Right cardiac atrium (tissue), 5 donors: ENCODE measurements at places on chromosomes 7 and 10. TPM values are rescaled to one million over a fixed set of nuclear protein-coding genes. Genes with fewer than 3 reads are reported as not detected.

HOXA5 gene
- polyA plus RNA-seq = 0.43 TPM

C7orf25 gene
- polyA plus RNA-seq = 6.1 TPM

LGI1 gene
- 0.68 TPM for polyA plus RNA-seq

STEAP4 gene
- polyA plus RNA-seq = 10.6 TPM

SFTPA2 gene
- polyA plus RNA-seq = not detected

CYP2C19 gene
- 0.05 TPM for polyA plus RNA-seq

OR9A2 gene
- not detected for polyA plus RNA-seq

VIPR2 gene
- polyA plus RNA-seq = 7.3 TPM

NPFFR1 gene
- 0.02 TPM for polyA plus RNA-seq

NAT16 gene
- polyA plus RNA-seq = not detected

KIAA1217 gene
- polyA plus RNA-seq = 14.6 TPM

PDK4 gene
- 133 TPM for polyA plus RNA-seq

SLC13A1 gene
- polyA plus RNA-seq = not detected

C10orf71 gene
- 27.8 TPM for polyA plus RNA-seq

SPDYE2B gene
- not detected for polyA plus RNA-seq

STOX1 gene
- polyA plus RNA-seq = 0.25 TPM

EBLN1 gene
- polyA plus RNA-seq = not detected

BRAF gene
- polyA plus RNA-seq = 8.4 TPM

KEL gene
- 0.29 TPM for polyA plus RNA-seq

ARHGAP22 gene
- polyA plus RNA-seq = 1.4 TPM

PHKG1 gene
- 24.5 TPM for polyA plus RNA-seq

STEAP2 gene
- 16.7 TPM for polyA plus RNA-seq

NYAP1 gene
- 0.79 TPM for polyA plus RNA-seq

CYP2E1 gene
- 0.36 TPM for polyA plus RNA-seq

CDK5 gene
- 6.5 TPM for polyA plus RNA-seq

IL15RA gene
- 13.9 TPM for polyA plus RNA-seq

C10orf95 gene
- 0.09 TPM for polyA plus RNA-seq

COL1A2 gene
- polyA plus RNA-seq = 115 TPM

CRYGN gene
- polyA plus RNA-seq = 0.07 TPM

STN1 gene
- 26.8 TPM for polyA plus RNA-seq

RASA4B gene
- polyA plus RNA-seq = 5.8 TPM

MOSPD3 gene
- polyA plus RNA-seq = 13.8 TPM

MALSU1 gene
- 68.4 TPM for polyA plus RNA-seq

MRM2 gene
- 21.4 TPM for polyA plus RNA-seq

ANKRD61 gene
- 0.11 TPM for polyA plus RNA-seq

LBX1 gene
- polyA plus RNA-seq = not detected

DENND2A gene
- 8.7 TPM for polyA plus RNA-seq

OGDHL gene
- polyA plus RNA-seq = 8.0 TPM

NUTM2B gene
- 2.0 TPM for polyA plus RNA-seq

FBH1 gene
- polyA plus RNA-seq = 49.3 TPM

FOXP2 gene
- polyA plus RNA-seq = 0.66 TPM

FEZF1 gene
- polyA plus RNA-seq = not detected

AKR1C4 gene
- not detected for polyA plus RNA-seq

CUBN gene
- 0.41 TPM for polyA plus RNA-seq

ITIH5 gene
- polyA plus RNA-seq = 2.5 TPM

CTAGE8 gene
- polyA plus RNA-seq = 0.23 TPM

ZPBP gene
- polyA plus RNA-seq = not detected

STMP1 gene
- 30.8 TPM for polyA plus RNA-seq

AMZ1 gene
- 0.36 TPM for polyA plus RNA-seq

CYP26C1 gene
- 0.02 TPM for polyA plus RNA-seq
